ENCODE measurements at places on chromosomes 7 and 10.

GRCh38 chr10:124171561-124171960, 78.2 kb upstream of the CHST15 start:
- DNase-seq, result no peak

GRCh38 chr7:155229548-155230168, 68.0 kb upstream of the INSIG1 start:
- DNase-seq, result no peak

- no peak for DNase-seq
These were observed 10.8 kb downstream of the NKX6-2 start for GRCh38 chr10:132774902-132775863.

- no peak for DNase-seq
These were observed 54.8 kb downstream of the ZMIZ1 start for GRCh38 chr10:79123547-79123963.

DNA sequence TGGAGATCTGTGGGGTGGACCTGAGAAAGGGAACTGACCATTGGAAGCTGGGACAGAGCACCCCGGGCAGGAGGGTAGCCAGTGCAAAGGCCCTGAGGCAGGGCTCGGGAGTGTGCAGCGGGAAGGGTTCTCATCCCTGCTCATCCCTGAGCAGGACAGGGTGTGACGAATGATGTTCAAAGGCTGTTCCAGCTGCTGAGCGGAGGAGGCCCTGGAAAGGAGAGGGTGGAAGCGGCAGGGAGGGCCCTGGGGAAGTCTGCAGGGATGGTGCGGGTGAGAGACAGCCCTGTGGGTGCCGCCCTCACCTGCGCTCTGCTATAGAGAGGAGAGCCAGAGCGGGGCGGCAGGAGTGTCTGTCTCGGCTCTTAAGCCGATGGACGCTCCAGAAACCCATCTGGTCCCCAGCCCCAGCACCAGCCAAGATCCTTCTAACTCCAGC, 43.7 kb downstream of the PRKAG2 start:
- no peak for DNase-seq

DNA sequence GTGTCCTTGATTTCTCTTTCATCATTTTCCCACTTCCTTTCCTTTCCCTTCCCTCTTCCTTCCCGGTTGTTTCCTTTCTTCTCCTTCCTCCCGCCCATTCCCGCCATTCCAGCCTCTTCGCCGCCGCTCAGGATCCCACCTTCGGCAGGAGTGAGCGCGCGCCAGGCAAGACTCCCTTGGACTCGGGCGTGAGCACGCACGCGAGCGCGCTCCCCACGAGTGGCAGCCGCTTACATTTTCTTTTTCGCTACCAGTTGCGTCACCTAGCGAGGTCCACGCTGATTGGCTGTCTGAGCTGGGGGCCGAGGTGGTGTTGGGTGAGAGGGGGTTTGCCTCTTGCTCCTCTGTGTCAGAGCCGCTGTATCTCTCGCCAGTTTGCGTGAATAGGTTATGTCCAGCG, 11.8 kb downstream of the ZAN start:
- DNase-seq, result no peak

DNA sequence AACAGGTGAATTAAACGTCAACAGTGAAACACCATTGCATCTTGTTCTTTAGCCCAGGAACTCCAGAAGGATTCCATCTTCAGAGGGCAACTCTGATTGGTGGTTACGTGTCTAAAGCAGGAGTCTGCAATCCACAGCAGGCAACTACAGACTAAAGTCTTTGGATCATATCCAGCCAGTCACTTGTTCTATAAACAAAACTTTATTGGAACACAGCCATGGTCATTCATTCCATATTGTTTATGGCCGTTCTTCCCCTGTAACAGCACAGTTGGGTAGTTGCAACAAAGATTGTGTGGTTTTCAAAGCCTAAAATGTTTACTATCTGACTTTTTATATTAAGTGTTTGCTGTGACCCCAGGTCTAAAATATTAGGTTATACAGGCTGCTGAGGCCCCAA, 94.7 kb upstream of the IMMP2L start:
- no peak for DNase-seq

- no peak for DNase-seq
These were observed 100.1 kb downstream of the BTRC start for GRCh38 chr10:101453791-101454718.

DNA sequence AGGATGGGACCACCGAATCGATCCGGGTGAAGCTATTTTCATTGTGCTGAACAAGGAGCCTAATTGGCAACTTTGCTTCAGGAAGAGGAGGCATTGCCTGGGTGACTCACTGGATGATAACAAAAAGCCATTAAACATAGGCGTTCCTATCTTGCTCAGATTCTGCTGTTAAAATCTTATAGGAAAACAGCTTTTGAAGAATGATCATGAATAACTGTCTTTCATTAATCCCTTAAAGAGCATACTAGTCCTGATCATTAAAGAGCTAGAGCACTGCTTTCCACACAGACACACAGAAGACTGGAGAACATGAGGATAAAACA, 174.2 kb upstream of the IMMP2L start:
- DNase-seq, result no peak

DNA sequence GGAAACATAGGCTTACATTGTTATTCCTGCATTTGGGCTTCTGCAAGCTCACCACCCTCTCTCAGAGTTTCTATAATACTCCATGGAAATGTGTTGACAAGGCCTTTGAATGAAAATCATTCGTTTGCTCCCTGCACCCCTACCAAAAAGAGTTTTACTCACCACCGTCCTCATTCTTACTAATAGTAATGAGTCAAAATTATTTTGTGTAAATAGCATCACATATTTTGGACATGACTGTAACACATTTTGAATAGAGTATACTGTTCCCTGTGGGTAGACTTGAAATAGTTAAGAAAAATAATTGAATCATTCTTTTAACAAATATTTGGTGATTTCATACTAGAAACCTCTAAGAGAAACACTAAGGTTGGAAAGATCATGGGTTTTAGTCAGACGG, 84.6 kb downstream of the AKAP9 start:
- peak; percentile 23 for DNase-seq

- no peak for DNase-seq
These were observed 31.1 kb upstream of the ING3 start for GRCh38 chr7:120919466-120919865.

- no peak for DNase-seq
These were observed 37.1 kb downstream of the EBLN1 start for GRCh38 chr10:22180724-22181123.

DNA sequence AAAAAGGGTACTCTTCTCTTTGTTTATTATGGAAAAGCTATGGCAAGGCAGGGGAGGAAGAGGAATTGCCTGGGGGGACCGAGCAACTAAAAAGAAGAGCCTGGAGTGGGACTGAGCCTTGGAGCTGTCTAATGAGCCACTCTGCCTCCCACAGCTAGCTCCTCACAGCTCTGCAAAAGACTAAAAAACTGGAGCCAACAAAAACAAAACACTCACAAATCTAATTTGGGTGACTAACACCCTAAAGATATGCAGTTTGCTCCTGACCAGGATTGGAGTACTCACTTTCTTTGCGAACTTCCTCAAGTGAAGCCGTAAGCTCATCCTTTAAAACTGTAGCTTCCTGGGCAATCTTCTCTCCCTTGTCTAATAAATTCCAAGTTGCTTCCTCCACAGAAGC, 89.4 kb downstream of the CTNNA3 start:
- peak; percentile 86 for DNase-seq

- no peak for DNase-seq
These were observed 130.9 kb downstream of the MAD1L1 start for GRCh38 chr7:2101630-2102374.

DNA sequence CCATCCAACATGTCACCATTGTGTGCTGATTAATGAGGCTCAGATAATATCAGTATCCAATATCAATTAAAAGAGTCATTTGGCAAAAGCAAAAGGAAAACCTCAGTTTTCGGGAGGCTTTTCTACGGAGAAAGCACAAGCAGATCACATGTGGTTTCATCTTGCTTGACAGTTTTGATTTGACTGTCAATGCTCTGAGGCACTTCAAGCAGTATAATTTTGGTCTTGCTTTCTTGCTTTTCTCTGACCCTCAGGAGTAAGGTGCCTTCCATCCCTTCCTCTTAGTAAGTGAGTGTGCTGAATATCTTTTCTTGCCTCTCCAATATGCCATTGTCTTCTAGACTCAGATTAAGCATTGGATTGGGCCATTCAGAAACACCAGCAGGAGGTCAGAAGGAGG, 115.5 kb upstream of the CALCR start:
- DNase-seq, result no peak

GRCh38 chr7:53518319-53518718, 482.9 kb downstream of the POM121L12 start:
- DNase-seq, result no peak

- DNase-seq, result peak; percentile 58
These were observed 52.1 kb upstream of the JCAD start for GRCh38 chr10:30111340-30112022.

DNA sequence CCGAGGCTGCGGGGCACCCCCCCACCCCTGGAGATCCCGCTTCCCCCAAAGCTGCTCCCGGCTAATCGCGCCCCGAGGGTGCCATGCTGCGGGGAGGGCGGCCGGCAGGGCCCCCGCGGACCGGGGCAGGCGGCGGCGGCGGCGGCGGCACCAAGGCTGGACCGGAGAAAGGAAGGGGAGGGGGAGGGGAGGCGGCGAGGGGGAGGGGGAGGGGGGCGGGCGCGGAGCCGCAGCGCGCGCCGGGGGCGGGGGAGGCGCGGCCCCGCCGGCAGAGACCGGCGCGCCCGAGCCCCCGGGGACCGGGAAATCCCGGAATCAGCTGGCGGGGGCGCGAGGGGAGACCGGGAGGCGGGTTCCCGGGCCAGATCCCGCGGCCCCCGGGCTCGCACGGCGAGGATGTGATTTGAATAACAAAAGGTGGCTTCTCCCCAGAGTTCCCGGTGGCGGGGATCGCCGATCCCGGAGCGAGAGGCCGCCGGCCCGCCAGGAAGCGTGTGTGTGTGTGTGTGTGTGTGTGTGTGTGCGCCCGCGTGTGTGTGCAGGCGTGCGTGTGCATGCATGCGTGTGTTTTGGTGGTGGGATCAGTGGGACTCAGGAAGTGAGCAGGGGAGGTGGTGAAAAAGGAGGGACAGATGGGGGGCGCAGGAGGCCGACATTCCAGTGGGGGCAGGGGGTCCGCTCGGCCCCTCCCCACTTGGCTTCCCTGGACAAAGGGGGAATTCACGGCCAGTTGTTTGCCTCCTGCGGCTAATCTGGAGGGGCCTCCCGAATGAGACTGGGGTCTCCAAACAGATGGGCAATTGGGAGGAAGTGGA, 99.5 kb downstream of the HIP1 start:
- DNase-seq, result peak; percentile 32

GRCh38 chr7:135386776-135387175, 123.1 kb downstream of the CNOT4 start:
- no peak for DNase-seq

DNA sequence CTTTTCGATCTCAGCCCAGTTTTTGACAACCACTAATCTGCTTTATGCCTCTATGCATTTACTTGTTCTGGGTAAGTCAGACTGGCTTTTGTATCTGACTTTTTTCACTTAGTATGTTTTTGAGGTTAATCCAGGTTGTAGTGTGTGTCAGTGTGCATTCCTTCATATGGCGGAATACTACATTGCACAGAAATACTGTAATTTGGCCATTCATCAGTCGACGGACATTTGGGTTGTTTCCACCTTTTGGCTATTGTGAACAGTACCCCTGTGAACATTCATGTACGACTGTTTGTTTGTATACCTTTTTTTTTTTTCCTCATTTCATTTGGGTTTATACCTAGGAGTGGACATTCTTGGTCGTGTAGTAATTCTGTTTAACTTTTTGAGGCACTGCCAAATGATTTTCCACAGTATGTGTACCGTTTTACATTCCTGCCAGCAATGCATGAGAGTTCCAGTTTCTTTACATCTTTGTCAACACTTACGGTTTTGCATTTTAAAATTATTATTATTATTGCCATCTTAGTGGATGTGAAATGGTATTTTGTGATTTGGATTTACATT, 57.4 kb downstream of the MKLN1 start:
- DNase-seq, result peak; percentile 24

GRCh38 chr10:1612908-1613307, 124.4 kb downstream of the ADARB2 start:
- DNase-seq, result no peak

GRCh38 chr7:47507522-47507921, 74.4 kb downstream of the TNS3 start:
- no peak for DNase-seq

- no peak for DNase-seq
These were observed 68.3 kb upstream of the FAM171A1 start for GRCh38 chr10:15439341-15439842.

GRCh38 chr10:89909752-89910151, 208.4 kb downstream of the KIF20B start:
- DNase-seq, result no peak

- no peak for DNase-seq
These were observed 192.1 kb downstream of the CELF2 start for GRCh38 chr10:11209830-11210181.
